ENCODE measurements at places on chromosomes 2 and 18.

- DNase-seq = no peak
Observed at GRCh38 chr2:200716386-200716785, 95.3 kb upstream of the BZW1 start.

DNA sequence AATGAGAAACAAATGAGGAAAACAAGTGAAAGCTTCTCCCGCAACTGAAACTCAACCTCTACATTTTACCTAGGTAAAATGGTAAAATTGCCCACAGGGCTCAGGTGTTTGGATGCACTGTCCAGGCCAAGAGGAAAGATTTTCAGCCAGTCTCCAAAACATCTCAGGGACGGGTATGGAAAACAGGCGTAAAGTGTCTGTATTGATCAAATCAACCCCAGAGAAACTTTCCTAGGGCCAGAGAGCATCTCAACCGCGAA lies 361 bp upstream of the HAT1 start:
- DNase-seq = no peak

DNA sequence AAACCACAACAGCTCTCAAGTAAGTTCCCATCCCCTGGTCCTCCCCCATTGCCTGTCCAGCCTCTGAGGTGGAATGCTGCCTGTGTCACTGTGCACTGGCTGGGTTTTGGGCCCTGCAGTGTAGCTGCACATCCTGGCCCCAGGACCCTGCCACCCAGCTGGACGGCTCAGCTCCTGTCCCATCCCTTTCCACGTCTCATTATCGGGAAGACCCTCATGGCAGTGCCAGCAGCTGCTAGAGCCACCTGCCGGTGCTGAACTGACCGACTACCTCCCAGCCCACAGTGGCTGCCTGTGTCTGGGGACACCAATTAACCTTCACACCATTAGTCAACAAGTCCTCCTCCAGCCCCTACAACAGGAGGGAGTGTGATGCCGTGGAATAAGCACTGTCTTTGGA lies 31.9 kb downstream of the ADCY3 start:
- DNase-seq = no peak

GRCh38 chr18:57931038-57931437 lies 113.0 kb upstream of the NEDD4L start:
- DNase-seq = no peak

GRCh38 chr2:159773426-159773825 lies 24.6 kb downstream of the CD302 start:
- DNase-seq = no peak

DNA sequence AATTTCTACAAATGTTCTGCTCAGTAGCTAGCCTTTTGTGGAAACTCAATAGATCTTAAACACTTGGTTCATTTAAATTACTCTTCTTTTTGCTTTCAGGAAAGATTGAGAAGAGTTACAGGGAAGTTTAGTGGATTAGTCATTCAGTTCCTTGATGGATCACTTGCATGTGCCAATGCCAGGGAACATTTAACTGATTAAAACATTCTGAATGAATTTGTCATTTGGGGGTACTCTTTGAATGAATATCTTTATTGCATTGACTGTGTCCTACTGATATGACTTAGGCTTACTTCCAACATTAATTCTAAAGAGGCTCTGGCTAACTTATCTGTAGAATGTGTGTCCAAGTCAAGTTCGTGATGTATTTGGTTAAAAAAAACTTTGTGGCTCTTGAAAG lies 199.8 kb downstream of the PLCL1 start:
- no peak for DNase-seq

GRCh38 chr2:238169048-238169707 lies 10.4 kb downstream of the ERFE start:
- DNase-seq = no peak

- DNase-seq = no peak
Observed at GRCh38 chr2:239696559-239697207, 295.9 kb upstream of the HDAC4 start.

DNA sequence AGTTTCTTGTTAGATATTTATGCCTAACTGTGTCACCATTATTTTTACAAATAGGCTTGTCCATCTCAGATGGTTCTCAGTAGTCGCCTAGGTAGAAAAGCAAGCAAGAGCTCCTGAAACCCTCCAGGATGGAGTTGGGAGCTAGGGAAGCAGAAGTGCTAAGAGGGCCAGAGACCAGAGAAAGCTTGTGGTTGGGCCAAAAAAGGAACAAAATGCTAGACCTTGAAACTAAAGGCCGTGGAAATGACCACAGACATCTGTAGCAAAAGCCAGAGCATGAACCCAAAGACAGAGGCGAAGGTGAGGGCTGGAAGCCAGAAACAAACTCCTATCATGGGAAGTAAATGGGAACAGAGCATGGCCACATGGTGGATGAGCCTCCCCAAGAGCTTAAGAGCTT lies 29.9 kb upstream of the RMDN2 start:
- no peak for DNase-seq

Measured in CD4-positive, alpha-beta T cell treated with Interleukin-15 for 4 hours (primary cell).